ENCODE measurements at places on chromosomes 7 and 10. TPM values are rescaled to one million over a fixed set of nuclear protein-coding genes. Genes with fewer than 3 reads are reported as not detected.
A peak's percentile ranks its signal among the peaks of the same experiment; 100 is the strongest.

GSAP gene
- total RNA-seq, result 35.7 TPM

PTPRZ1 gene
- total RNA-seq, result 32.1 TPM

GRCh38 chr10:96772196-96772595 lies 51.9 kb upstream of the PIK3AP1 start:
- no peak for DNase-seq

GRCh38 chr7:37524056-37524455 lies 75.4 kb upstream of the ELMO1 start:
- no peak for DNase-seq

- DNase-seq, result no peak
Measured at GRCh38 chr7:67593794-67594193, 597.2 kb downstream of the TYW1 start.

DNA sequence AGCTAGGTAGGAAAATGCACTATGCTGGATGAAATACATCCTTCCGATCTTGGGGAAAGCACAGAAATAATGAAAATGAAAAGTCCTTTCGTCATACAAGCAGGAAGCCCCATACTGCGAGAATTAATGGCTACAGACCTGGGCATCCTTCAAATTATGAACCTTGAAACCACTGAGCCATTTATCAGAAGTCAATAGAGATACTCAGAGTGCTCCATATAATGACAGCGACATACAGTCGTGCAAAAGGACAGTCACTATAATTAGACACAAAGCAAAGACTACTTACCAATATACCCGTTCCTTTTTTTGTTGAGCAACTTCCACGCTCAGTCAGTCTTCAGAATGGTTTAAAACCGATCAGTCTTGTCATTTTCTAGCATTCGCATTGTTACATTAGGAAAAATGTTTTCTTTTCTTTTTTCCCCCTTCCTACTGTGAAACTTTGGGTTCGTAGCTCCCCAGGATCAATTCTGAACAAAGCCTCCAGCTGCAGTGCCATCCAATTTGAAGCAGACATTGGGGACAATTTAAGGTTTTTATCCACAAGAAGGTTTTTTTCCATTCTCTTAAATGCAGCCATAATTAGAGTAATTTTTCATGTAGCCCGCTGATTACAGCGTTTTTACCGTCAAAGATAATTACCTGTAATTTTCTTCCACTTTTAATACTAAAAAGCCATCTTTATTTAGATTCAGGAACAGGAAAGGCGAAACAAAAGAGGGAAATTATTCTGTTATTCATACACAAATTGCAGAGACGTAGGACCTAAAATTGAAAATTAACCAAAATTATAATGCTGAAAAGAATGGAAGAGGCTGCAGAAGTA lies 6.4 kb downstream of the DLX6 start:
- DNase-seq, result no peak

SLF2 gene
- 34.2 TPM for total RNA-seq

DNA sequence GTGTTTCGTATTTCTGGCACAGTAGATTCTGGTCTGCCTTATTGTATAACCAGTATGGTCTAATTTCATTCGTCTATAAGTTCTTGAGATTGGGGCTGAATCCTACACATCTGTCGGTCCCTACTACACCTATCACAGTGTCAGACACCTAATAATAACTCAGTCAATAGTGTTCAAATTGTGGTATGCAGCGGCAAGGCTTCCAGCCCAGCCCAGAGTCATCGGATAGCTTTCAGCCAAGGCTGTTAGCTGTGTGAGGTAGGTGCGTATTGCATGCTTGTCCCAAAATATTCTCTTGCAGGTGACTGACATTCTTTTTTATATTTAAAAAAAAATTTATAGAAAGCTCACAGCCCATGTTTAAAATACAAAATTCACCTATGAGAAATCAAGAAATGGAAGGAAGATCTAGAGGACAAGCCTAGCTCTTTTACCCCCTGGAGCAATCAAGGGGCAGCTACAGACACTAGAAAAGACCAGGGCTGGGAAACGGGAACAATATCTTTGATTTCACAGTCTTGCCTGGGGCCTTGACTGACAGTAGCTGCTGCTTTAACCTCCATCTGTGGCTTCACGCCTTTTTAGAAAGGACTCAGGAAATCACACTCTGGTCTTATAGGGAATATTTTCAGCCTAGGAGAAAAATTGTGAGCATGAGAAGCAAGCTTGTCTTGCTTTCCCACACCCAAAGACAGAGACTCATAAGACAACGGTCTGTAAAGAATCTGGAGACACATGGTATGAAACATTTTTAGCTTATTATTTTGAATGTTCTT lies 9.5 kb upstream of the ASB4 start:
- no peak for DNase-seq

DNA sequence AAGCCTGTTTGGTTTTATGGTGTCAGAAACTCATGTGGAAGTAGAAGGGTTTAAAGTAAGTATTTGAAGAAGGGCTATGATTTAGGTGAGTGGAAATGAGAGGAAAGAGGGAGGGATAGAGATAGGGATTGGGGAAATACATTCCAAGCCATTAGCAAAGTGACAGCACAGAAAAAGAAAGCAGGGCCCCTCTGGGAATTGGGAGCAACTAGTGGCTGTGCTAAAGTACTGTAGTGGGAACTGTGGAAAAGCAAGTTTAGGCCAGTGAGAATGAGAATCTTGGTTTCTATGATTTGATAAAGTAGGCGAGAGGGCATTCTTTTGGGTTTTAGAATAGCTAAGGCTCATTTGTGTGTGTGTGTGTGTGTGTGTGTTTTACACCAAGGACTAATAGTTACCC lies 5.0 kb downstream of the PRKG1 start:
- no peak for DNase-seq

- DNase-seq, result peak; percentile 18
Measured at GRCh38 chr7:128076796-128077271, 45.6 kb upstream of the LRRC4 start.

DNA sequence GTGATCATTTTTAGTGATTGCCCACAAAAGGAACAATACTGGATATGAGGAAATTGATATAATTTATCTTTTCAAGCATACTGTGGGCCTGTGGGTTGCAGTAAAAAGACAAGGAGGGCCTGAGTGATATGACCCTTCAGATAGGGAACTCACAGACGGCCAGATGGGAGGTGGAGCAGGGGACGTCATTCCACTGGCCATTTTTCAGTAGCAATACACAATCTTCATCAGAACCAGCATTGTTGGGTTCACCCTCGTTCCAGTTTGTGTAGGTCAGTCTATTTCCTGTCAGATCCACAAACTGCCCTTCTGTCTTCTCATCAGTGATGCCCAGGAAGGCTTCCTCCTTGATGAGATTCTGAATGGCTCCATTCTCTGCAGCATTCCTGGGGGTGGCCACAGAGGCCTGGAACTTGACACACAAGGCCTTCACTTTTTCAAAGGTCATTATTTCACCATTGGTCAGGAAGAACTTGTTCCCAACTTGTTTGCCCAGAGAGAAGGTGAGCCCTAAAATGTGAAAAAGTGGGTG lies 4.5 kb downstream of the MBL2 start:
- DNase-seq, result no peak

- no peak for DNase-seq
Measured at GRCh38 chr10:30528429-30528786, 94.4 kb downstream of the MAP3K8 start.

GRCh38 chr10:49308881-49309280 lies 9.9 kb downstream of the C10orf71 start:
- DNase-seq, result no peak

DNA sequence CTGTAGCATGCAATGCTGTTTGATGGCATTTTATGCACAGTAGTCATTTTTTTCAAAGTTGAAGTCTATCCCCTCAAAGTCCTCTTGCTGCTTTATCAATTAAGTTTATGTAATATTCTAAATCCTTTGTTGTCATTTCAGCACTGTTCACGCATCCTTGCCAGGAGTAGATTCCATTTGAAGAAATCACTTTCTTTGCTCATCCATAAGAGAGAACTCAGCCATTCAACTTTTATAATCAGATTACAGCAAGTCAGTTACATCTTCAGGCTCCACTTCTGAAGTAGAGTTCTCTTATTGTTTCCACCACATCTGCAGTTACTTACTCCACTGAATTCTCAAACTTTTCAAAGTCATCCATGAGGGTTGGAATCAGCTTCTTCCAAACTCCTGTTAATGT lies 32.3 kb downstream of the SDHAF3 start:
- DNase-seq, result no peak

DNA sequence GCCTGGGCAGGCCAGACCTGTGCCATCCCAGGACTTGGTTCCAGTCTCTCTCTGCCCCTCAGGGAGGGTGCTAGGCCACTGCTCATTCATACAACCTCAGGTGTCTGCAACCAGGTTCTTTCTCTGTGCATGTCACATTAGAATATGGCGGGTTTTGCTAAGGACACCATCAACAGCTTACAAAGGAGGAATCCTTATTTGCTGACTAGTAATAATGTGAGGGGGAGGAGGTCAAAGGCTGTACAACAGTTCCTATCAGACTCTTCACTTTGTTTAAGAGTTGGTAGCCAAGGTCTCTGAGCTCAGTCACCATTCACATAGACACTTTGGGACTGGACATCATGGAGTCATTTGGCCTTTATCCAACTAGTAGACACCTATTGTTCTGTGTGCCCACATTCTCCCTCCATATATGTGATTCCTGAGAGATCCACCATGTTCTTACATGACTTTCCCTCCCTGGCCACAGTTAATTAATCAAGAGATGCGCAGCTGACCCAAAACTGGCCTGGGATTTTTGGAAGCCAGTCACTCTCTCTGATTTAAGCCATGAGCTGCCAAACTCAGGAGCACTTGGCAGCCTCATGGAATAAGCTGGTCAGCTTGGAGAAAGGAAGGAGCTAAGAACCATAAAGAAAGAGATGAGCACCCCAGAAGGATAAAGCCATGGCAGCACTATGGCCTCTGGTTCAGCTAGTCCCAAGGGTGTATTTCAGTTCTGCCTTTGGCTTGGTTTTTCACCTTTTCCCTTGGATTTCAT lies 51.2 kb downstream of the DPCD start:
- no peak for DNase-seq

TMEM130 gene
- 0.88 TPM for total RNA-seq

- no peak for DNase-seq
Measured at GRCh38 chr7:22348379-22348778, 8.6 kb downstream of the RAPGEF5 start.

DNA sequence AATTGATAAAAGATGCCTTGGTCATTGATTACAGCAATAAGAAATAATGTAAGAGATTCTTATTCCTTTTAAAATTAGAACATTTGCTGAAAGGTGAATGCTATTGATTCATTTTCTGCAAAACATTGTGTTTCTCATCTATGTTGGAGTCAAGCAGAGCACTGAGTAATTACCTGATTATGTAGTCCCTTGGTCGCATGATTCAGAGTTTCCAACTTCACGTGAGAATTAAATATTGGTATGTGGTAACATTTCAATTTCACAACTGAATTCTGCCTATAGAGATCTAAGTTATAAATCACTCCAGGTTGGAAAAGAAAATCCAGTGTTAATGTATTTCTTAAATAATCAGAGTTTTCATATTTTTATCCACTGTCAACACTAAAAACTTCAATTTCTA lies 701.4 kb downstream of the PHTF2 start:
- no peak for DNase-seq

NKX6-2 gene
- not detected for total RNA-seq

PSD gene
- total RNA-seq, result 0.96 TPM

DNA sequence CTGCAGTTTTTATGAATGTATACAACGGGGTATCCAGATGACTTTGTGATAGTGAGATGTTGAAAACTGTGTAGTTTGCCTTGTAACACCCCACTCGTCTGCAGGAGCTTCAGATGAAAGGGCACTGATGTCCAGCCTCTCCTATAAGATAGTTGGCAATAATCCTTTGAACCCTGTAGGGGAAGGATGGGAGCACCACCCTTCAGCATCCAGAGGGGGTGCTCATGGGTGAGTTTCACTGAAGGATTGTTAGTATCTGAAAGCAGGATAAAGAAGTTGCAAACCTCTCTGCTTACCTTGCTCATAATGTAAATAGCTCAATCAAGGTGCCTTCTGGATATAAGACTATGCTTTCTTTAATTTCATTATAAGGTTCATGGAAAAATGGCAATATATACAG lies 201.5 kb downstream of the TMEM178B start:
- DNase-seq, result no peak

DNA sequence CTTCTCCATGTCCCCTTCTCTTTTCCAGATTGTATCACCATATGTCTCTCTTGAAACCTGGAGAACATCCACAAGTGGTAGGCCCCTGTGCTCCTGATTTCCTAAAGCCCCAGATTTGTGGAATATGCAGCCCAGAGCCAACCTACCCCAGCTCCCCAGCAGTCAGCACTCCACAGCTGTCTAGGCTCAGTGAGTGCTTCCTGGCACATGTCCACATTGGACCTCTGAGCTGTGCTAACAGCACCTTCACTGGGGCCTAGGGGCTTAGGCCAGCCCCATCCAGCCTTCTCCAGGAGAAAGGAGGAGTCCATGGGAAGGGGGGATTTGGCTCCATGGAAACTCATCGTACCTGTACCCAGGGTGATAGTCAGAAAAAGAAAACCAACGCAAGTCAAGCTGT lies 192.7 kb downstream of the FGFR2 start:
- no peak for DNase-seq

- DNase-seq, result no peak
Measured at GRCh38 chr7:78073609-78074382, 275.2 kb downstream of the PHTF2 start.

- DNase-seq, result no peak
Measured at GRCh38 chr7:137850571-137850970, 3.8 kb upstream of the DGKI start.

GJC3 gene
- 0.80 TPM for total RNA-seq

DNA sequence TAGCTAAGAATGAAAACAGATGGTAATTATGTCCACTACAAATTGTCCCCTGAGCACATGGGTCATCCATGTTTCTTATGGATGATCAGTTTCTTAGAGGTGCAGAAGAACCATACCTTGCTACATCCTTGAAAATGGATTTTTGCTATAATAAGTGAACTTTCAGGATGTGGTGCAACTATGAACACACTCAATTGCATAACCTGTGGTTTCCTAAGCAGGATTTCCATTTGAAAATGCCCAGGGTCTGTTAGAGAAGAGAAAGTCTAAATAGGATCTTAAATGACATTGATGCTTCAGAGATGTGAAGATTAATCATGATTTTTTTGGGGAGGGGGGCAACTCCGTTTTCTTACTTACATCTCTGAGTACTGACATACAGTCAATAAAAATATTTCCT lies 39.6 kb upstream of the CACNB2 start:
- DNase-seq, result no peak

PPP1R3A gene
- not detected for total RNA-seq

GRCh38 chr7:27109466-27110185 lies 7.1 kb upstream of the HOXA2 start:
- no peak for DNase-seq

JAZF1 gene
- 8.6 TPM for total RNA-seq

NEBL gene
- 85.2 TPM for total RNA-seq

GRCh38 chr7:13508586-13508985 lies 480.9 kb downstream of the ETV1 start:
- no peak for DNase-seq

LIPN gene
- not detected for total RNA-seq

Data from breast epithelium (tissue), 4 donors.